Kidney capillary endothelial cell (primary cell): ENCODE measurements at places on chromosomes 6 and 20.

DNA sequence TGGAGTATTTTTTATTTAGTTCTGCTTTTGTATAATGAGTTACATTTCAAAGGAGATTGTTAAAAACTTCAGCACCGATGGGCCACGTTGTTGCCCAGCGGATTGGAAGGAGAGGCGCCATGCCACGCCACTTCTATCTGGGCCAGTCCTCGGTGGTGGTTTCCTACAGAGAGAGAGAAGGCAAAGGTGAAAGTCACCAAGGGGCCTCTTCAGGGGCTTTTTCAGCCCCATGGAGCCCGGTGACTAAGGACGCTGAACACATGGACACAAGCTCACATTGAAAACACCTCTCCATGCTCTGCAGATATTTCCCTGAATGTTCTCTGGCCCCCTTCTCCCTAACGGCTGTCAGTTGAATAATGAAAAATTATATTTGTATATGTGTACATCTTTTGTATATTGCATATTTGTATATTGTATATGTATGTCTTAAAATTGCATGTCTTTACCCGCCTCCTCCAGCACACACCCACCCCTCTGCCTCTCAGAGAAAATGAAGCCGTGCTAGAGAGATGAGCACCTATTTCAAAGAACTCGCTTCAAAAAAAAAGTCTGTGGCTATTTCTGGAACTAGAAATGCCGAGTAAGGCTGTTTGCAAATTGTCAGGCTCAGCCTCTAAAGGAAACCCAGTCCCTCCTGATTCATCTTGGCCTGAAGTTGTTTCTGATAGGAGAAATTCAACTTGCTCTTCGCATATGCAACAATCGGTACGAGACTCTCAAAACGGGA is 91.9 kb upstream of the CDH4 start:
- no peak for DNase-seq

- no peak for DNase-seq
Measured at GRCh38 chr20:61584851-61585250, 332.8 kb downstream of the CDH4 start.

GRCh38 chr6:46276576-46277142 is 105.9 kb upstream of the ENPP5 start:
- no peak for DNase-seq

DNA sequence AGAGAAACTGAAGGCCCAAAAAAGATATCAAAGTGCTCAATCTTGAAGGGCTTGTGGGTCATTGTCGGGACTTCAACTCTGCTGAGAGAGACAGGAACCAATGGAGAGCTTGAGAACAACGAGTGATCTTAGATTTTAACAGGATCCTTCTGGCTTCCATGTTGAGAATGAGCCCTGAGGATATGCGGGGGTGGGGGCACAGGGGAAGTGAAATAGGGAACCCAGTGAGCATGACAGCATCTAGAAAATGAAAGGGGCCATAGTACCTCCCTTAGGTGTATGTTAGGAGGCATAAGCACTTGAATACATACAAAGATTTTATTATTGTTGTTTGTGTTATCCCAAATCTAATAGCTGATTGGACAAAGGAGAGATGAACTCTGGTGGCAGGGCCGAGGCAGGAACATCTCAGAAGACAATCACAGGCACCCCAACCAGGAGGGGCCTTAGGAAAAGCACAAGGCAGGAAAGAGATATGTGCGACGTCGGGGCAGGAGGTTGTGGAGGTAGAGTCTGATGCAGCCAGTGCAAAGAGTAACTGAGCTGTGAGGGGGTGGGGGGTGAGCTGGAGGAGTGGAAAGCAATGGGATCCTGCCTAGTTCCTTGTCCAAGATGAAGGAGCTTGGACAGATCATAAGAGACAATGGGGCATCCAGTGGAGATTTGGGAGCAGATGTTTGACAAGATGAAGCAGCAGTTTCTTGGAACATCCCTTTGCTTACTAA is 10.4 kb downstream of the TGM6 start:
- no peak for DNase-seq

DNA sequence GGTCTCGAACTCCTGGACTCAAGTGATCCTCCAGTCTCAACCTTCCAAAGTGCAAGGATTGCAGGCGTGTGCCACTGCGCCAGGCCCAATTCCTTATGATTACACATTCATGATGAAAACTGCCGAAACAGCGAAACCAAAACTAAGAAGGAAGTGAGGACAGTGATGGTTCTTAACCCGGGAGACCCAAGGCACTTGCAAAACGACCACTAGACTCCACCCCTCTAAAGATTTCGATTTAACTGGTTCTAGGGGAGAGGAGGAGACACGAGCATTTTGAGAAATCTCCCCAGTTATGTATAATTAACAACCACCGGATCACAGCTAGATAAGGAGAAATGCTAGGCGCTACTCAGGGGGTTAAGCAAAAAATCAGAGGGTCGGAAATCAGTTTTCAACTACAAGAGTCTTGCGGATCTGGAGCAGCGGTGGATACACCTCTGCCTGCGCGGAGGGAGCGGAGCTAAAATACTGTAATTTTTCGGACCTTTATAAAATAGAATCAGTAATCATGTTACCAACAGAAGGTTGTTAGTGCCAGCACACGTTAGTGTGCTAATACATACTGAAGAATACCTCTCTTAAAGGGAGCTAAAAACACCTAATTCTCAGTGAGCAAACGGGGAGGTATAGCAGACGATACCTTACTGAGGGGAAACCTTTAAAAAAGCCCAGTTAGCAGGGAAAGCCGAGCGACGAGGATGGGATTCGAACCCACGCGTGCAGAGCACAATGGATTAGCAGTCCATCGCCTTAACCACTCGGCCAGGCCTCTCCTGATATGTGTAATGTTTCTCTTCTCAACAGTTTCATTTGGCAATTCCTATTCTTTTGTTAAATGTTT is 60.0 kb upstream of the BTN3A2 start:
- peak; percentile 70 for DNase-seq

DNA sequence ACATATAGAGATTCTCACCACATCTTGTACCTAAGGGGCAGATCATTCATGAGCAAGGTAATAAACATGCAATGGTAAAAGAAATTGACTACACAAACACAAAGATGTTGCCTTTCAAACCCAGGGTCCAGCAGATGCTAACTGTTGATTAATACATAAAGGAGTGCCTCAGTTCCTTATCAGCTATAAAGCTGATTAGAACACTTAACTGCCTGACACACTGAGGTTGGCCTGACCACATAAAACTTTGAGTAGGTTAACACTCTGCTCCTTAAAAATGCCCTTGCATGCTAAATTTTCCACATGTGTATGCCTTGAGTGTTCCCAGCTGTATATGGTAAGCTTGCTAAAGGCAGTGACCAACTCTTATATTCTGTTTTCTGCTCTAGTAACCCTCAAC is 14.9 kb downstream of the CRISP2 start:
- no peak for DNase-seq

- DNase-seq: no peak
Measured at GRCh38 chr6:74170118-74170517, 474.1 kb downstream of the CD109 start.

DNA sequence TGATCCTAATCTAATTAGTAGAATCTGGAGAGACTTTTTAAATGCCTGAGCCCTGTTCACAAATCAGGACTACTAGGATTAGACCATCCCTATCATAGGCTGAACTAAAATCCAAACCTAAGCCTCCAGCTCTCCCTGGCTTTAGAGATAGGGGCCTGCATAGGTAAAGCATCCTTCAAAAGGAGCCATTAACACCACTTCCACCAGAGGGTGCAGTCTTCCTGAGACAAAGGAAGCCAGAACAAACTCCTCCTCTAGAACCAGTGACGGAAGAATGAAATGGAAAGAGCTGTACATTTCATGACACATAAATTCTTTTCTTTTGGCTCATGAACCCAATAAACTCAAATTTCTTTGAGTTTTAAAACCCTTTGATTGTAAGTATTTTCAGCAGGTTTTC is 291.2 kb upstream of the ADGRB3 start:
- DNase-seq: peak; percentile 0

DNA sequence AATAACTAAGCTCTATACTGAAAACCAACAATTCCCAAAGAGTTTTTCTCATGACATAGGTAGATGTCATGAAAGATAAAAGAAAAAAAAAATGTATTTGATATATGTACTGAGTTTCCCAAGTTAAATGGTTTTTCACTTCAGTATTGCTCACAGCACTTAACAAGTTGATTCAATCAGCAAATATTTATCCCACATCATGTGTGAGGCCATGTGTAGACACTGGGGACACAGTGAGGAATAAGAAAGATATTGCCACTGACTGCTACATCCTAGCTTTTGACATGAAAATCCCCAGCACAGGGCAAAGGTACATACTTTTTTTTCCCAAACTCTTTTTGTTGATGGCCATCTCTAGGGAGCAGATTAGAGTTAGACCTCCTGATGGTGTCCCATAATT is 25.3 kb downstream of the SPTLC3 start:
- DNase-seq: no peak
